ENCODE measurements at places on chromosomes 1 and 21.

DNA sequence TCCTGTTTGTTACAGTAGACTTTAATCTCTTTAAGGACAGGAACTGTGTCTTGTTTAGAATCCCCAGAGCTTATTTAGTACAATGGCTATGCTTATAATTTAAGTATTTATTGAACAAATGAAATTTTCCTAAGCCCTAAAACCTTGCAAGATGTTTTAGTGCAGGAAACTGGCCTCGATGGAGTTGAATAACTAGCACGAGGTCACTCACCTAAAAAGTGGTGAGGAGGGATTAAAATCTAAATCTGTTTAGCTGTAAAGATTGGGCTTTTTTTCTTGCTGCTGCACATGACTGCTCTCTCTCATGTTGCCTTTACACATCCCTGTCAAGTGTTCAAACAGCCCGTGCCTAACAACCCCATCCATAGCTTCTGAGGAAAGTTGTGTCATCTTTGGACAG is 10.2 kb downstream of the NFYC start:
- DNase-seq, result no peak

GRCh38 chr21:17782051-17782450 is 37.1 kb downstream of the C21orf91 start:
- DNase-seq, result no peak

DNA sequence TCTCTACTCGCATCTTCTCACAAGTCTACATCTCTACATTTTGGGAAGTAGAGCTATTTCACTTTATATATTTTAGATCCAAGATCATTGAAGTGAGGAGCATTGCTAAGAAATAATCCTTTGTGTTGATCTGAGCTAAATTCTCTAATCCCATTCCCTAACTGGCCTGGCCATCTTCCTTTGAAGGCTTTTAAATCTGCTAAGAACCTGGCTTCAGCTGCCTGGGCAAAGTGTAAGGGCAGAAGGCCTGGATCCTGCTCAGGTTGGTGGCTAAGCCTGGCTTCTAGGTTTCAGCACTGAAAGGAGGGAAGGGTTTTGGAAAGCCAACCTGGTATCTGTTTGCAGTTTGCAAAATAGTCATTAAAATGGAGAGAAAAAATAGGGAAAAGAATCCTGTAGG is 167.6 kb downstream of the BRINP2 start:
- no peak for DNase-seq

GRCh38 chr1:34549199-34549598 is 205.6 kb upstream of the GJB5 start:
- no peak for DNase-seq

- no peak for DNase-seq
These were observed 33.3 kb downstream of the PUM1 start for GRCh38 chr1:31032266-31032665.

DNA sequence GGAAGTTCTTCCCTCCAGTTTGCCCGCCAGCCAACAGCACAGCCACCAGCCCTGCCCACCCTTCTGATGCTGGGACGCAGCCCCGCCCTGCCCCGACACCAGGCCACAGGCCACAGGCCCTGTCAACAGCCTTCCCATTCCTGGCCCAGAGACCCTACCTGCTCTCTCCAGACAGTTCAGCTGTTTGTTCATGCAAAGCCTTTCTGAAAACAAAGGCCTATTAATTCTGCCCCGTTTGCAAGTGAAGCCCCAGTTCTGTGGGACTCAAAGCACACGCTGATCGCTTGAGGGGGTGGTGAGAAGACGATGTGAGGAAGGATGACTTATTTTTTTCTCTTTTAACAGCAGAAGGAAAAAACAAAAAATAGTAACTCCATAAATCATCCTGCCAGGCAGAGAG is 55.4 kb upstream of the KIF26B start:
- DNase-seq, result no peak

GRCh38 chr21:16159213-16159970 is 429.6 kb downstream of the USP25 start:
- DNase-seq, result peak; percentile 3

- no peak for DNase-seq
These were observed at the start of the genes LEPR and LEPROT for GRCh38 chr1:65420590-65421350. Gene LEPR, plus strand, starts transcription at chr1:65420668. Its CDS starts 144,898 bp downstream, at chr1:65565566. Gene LEPROT, plus strand, starts transcription at chr1:65420668. Its CDS starts 57 bp downstream, at chr1:65420725.

GRCh38 chr21:15445327-15445726 is 284.5 kb upstream of the USP25 start:
- DNase-seq, result no peak

GRCh38 chr1:23062271-23062670 is 43.0 kb downstream of the KDM1A start:
- peak; percentile 44 for DNase-seq

- no peak for DNase-seq
These were observed 5.1 kb downstream of the CLCNKA start for GRCh38 chr1:16026723-16027484.

- no peak for DNase-seq
These were observed 20.7 kb downstream of the NADK start for GRCh38 chr1:1757422-1758058.

DNA sequence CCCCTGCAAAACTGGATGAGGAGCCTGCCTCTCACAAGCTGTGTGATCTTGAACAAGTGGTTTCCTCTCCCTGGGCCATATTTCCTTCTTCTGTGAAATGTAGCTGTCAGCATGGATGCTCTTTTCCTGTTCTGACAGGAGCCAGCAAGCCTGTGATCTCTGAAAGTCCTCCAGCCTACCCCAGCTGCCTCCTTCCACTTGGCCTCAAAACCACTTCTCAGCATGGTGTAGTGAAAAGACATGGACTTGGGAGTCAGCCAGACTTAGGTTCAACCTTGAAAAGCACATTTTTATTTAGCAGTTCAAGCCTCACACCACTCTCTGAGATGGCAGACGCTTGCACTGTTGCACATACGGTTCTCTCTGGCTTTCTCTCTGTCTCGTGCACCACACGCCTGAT is 292.9 kb upstream of the DUSP10 start:
- no peak for DNase-seq

GRCh38 chr1:59570524-59570923 is 244.2 kb upstream of the HOOK1 start:
- DNase-seq, result no peak

DNA sequence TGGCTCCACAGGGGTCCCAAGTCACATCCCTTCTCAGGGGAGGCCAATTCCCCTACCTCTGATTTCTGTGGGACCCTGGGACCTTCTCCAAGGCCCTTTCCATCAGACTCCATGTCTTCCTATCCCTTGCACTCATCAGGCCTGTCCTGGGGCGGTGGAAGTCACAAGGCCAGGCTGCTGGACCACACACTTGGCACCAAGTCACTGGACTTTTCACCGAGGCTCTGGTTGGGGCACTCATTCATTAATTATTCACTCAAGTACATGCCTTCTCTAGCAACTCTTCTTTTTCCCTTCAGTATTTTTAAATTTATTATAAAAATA is 11.2 kb upstream of the FOXO6 start:
- DNase-seq, result no peak

Data from HCEC 1CT (cell line).